ENCODE measurements at places on chromosomes 4 and X.

DNA sequence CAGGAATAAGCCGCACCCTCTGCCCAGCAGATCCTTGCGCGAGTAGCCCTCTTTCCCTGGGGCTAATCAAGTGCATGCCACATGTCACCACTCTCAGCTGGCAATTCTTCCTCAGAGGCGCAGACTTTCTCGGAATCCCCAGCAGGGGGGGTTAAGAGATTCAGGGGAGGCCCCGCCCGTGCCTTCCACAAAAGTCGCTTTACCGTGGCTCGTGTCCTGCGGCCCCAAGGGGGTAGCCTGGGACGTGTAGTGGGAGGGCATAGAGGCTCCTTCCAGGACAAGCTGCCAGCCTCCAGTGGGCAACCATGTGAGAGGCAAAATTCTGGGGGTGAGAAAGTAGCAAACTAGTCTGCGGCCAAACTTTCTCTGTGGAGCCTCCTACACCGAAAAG, 652 bp downstream of the SRPX start:
- peak; percentile 83 for DNase-seq

DNA sequence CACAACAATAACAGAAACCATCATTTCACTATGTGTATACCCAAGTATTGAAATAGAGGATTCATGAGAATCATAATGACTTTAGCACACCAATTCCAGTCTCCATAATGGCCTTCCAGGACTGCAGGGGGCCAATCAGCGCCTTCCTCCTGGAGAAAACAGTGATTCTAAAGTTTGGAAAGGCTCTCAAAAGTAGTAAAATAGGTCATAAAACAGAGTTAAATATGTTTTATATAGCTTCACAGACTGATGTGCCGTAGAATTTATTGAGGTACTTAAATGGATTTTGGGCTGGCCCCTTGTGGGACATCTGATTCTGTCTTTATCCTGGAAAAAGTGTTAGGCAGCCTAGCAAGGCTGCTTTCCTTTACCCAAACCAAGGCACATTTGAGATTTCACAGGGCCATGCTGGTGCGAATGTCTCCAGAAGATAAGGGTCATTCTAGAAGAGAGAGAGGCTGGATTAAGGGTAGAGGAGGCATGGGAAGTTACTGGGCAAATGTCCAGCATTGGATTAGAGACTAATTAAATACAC, 543.9 kb downstream of the GALNTL6 start:
- no peak for DNase-seq

- DNase-seq = no peak
These were observed 292.2 kb downstream of the NLGN4X start for GRCh38 chrX:5936438-5936837.

DNA sequence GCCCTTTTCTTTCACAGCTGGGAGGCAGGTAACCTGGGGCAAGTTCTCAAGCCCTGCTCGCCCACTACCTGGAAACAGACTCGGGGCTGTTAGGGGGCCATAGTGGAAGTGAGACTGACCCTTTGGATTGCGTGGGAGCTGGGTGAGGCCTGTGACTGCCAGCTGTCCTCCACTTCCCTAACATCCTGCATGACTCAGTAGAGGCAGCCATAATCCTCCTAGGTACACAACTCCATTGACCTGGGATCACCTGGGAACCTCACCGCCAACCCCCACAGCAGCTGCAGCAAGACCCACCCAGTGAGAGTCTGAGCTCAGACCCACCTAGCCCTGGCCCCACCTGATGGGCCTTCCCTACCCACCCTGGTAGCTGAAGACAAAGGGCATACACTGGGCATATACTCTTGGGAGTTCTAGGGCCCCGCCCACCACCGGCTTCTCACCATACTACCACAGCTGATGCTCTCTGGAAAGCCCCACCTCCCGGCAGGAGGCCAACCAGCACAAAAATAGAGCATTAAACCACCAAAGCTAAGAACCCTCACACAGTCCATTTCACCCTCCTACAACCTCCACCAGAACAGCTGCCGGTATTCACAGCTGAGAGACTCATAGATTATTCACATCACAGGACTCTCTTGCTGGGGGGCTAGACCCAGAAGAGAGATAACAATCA, 61.1 kb upstream of the DCTD start:
- peak; percentile 32 for DNase-seq

DNA sequence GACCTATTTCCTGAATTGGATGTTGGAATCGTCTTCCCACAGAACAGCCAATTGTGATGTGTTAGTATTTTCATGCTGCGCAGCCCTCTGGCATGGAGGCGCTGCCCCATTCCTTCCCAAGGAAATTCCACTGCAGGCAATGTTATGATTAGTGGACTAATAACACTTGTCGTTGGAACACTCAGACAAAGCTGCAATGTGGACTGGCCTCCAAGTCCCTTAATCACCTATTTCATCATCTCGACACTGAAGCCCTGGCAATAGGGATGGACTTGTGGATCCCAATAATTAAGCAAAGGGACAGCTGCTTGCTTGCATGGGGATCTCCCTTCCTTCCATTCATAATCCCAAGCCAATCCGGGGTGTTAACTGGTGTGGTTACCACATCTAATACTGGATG, 78.8 kb upstream of the PLAC1 start:
- no peak for DNase-seq

GRCh38 chrX:17592117-17592516, 145.2 kb upstream of the SCML1 start:
- DNase-seq = no peak

GRCh38 chrX:143632625-143633410, 3.1 kb downstream of the SLITRK4 start:
- peak; percentile 3 for DNase-seq

- no peak for DNase-seq
These were observed 1.1 kb downstream of the RAB39B start for GRCh38 chrX:155262970-155263754.

GRCh38 chrX:2817036-2817435, 11.7 kb upstream of the GYG2 start:
- no peak for DNase-seq

DNA sequence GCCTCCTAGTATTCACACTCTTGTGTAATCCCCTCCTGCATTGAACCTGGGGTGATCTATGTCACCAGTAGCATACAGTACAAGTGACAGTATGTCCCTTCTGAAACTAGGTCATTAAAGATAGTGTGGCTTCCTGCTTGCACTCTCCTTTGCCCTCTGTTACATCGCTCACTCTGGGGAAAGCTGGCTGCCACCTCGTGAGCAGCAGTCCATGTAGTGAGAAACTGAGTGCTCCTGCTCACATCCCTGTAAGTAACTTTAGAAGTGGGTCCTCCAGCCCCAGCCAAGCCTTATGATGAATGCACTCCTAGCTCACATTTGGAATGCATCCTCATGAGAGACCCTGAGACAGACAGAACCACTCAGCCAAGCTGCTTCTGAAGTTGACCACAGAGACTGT, 89.8 kb upstream of the TNIP3 start:
- DNase-seq = no peak

GRCh38 chr4:57091657-57092162, 18.5 kb downstream of the IGFBP7 start:
- no peak for DNase-seq

DNA sequence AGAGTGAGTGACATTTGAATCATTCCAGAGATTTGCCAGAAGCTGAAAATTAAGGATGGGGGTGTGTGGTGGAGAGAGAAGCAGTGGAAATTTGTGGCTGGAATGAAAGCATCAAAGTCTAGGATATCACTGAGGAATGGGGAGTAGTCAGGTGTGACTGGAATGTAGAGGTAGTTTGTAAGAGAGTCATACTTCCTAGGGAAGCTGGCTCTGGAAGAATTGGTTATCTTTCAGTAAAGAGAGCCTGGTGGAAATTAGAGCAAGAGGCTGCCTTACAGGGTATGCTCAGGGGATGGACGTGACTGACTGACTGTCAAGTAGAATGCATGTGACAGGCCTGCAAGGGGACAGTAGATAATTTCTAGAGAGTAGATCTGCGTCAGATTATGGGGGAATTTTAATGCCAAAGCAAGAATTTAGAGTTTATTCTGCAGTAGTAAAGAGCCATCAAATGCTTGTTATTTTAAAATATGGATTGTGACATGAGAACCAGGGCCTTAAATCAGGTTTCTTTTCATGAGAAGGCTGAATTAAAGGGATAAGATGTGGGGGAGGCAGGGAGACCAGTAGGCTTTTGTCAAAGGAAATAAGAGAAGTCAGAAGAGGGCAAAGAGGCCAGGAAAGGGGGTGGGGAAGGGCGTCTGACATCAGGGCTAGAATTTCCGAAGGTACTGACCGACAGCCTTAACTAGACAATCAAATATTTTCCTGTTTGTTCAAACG, 109.9 kb downstream of the AFF1 start:
- no peak for DNase-seq

- peak; percentile 18 for DNase-seq
These were observed 51.3 kb downstream of the RTL9 start for GRCh38 chrX:110409925-110410324.

DNA sequence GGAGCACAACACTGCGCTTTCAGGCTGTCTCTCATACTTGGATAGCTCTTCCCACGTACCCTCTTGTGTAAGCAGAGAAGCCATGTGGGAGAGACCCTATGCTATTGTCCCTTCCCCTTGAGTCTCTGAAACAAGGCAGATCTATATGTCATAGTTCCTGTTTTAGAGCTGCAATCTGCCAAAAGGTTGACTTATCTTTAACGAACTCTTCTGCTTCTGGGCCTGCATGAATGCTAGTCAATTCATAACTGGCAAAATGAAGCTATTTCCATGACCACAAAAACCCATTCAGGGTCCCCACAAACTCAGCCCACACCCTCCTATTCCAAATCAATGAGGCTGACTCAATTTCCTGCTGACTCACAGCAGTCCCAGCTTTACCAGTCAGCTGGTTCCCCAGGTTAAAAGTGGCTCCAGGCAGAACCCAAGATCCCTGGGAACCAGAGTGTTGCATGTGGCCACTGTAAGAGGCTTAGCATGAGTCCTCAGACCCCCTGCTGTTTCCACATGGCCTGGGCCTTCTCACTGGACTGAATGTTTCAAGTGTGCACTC, 25.3 kb upstream of the SOD3 start:
- no peak for DNase-seq

GRCh38 chr4:186172546-186172945, 18.8 kb upstream of the CYP4V2 start:
- no peak for DNase-seq

DNA sequence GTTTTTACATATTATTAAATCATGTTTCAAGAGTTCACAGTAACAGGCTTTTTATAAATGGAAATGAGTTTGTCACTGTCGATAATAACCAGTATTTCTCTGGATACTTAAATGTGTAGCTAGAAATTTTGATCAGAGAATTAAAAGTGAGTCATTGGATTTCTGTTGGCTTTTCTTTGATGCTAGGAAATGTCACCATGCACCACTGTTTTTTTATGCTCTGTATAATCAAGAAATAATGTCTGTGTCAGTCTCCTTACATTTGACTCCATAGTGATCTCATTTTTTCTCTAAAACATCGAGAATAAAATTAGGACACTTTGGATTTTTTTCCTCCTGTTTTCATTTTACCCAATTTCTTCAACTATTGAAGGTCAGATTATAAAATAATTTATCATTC, 234.2 kb downstream of the RAPGEF2 start:
- DNase-seq = no peak

- DNase-seq = no peak
These were observed 140.6 kb upstream of the TENM3 start for GRCh38 chr4:182102576-182102975.

- no peak for DNase-seq
These were observed 29.6 kb upstream of the NKRF start for GRCh38 chrX:119635799-119636198.

GRCh38 chr4:34108391-34108790, 2135.9 kb downstream of the ARAP2 start:
- DNase-seq = no peak

GRCh38 chr4:13218326-13218958, 265.7 kb downstream of the RAB28 start:
- no peak for DNase-seq

GRCh38 chr4:177569434-177569833, 127.2 kb upstream of the AGA start:
- DNase-seq = no peak

DNA sequence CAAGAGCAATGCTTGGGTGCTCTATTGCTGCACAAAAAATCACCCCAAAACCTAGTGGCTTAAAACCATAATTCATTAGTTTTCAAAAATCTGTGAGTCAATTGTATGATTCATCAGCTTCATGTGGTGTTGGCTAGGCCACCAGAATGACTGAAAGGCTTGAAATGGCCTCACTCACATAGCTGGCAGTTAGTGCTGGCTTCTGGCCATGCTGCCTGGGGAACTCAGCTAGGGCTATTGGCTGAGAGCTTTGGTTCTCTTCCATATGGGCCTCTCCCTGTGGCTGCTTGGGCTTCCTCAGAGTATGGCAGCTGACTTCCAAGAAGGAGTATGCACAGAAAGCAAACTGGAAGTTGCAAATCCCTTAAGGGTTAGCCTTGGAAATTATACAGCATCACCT, 3.1 kb upstream of the MTMR1 start:
- no peak for DNase-seq

- DNase-seq = no peak
These were observed 136.0 kb downstream of the FNIP2 start for GRCh38 chr4:158904815-158905214.

DNA sequence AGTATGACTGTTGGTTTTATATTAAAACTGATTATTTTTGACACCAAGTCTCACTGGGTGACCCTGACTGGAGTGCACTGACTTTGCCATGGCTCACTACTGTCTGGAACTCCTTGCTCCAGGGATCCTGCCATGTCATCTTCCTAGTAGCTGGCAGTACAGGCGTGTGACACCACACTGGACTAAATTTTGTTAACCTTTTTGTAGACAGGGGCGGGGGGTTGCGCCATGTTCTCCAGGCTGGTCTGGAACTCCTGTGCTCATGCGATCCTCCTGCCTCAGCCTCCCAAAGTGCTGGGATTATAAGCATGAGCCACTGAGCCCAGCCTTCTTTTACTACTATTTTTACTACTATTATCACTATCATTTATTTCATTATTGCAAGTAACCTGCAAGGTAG, 8.9 kb downstream of the XAGE1A start:
- no peak for DNase-seq

GRCh38 chr4:75643651-75644050, 13.3 kb upstream of the CDKL2 start:
- no peak for DNase-seq

- no peak for DNase-seq
These were observed 17.0 kb upstream of the STX18 start for GRCh38 chr4:4558881-4559280.

GRCh38 chrX:108573136-108573535, 133.5 kb downstream of the COL4A5 start:
- DNase-seq = no peak

DNA sequence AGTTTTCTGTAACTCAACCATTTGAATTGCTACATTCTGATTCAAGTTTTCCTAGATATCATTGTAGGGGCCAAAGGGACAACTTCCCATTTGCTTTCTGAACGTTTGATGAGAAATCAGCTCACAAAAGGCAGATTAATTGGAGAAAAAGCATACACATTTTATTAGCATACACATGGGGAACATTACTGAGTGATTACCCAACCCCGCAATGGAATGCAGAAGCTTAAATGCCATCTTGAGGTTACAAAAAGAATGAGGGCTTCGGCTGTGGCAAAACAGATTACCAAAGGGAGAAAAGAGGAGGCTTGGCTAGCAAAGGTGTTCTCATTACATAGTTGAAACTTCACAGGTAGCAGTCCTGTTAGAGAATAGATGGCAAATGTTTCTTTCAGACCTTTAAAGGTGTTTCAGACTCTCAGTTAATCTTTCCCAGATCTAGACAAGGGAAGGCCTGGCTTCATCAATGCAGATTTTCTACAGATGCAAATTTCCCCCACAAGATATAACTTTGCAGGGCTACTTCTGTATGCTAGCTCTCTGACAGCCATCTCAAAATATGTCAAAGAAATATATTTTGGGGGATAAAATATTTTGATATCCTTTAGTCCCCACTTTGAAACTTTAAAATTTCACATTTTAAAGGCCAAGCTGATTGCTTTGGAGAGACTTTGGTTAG, 26.5 kb upstream of the HERC6 start:
- DNase-seq = no peak

- no peak for DNase-seq
These were observed 3.0 kb downstream of the LONRF3 start for GRCh38 chrX:118977424-118977823.

Measured in ELF-1 (cell line).